ENCODE measurements at places on chromosomes 3 and 15.

- H3K36me3 ChIP-seq = no peaks in the 10 kb centered on the region
- no peak overlapping the region for H3K4me3 ChIP-seq
- no peaks in the 10 kb centered on the region for H3K4me1 ChIP-seq
- no peak for ATAC-seq
- H3K27ac ChIP-seq = no peak overlapping the region
Measured at GRCh38 chr15:41993472-41994170, 21.3 kb upstream of the EHD4 start.

- no peaks in the 10 kb centered on the region for H3K36me3 ChIP-seq
- ATAC-seq = no peak
- no peak overlapping the region for H3K27ac ChIP-seq
- H3K4me1 ChIP-seq = no peaks in the 10 kb centered on the region
- H3K4me3 ChIP-seq = no peak overlapping the region
Measured at GRCh38 chr3:107845380-107846278, 245.2 kb downstream of the CD47 start.

DNA sequence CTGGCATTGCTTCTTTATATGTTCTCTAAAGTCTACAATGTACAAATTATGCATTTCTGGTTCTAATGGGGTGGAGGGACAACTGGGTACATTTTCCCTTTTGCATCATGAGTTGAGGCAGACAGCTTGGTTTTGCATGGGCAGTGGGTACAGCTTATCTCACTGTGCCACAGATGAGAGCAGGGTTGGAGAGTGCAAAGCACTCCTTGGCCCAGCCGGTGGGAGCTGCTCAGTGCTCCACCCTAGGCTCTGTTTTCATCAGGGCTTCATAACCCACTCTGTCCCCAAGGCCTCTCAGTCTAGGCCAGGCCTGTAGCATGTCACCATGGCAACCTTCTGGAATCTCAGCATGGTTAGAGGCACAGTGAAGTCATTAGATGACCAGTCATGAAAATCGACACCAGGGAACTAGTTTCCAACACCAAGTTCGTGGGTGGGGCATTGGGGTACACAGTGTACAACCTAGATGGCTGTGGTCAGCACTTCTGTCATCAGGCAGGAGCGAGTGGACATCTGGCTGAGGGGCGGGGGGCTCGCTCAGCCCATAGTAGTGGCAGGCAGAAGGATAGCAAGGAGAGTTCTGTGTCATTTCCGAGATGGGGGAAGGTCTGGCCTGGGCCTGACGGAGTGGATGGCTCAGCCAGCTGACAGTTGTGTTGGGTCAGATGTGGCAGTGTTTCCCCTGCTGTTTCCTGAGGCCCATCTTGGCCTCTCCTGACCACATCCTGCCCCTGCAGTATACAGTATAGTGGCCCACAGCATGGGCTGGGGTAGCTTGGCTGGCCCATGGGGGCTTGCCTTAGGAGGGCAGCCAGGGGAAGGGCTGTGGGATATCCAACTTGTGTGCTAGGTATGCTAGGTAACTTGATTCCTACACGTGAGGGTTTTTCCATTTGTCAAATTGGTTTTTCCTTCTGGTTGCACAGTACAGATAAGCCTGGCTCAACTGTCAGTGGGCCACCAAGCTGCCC lies 75.7 kb upstream of the PRR23C start:
- no peak overlapping the region for H3K4me3 ChIP-seq
- no peak overlapping the region for H3K27ac ChIP-seq
- H3K27me3 ChIP-seq = no peaks in the 10 kb centered on the region

- no peak overlapping the region for H3K4me3 ChIP-seq
- H3K27ac ChIP-seq = no peak overlapping the region
- no peaks in the 10 kb centered on the region for H3K36me3 ChIP-seq
- no peak for ATAC-seq
- no peaks in the 10 kb centered on the region for H3K4me1 ChIP-seq
Measured at GRCh38 chr3:191631496-191631895, 170.5 kb downstream of the PYDC2 start.

GRCh38 chr3:17810759-17811158 lies 68.3 kb upstream of the TBC1D5 start:
- no peak overlapping the region for H3K4me3 ChIP-seq
- H3K27me3 ChIP-seq = no peaks in the 10 kb centered on the region
- peak overlapping the region; percentile 3 for H3K27ac ChIP-seq
- peaks cover 13% of the 10 kb centered on the region for H3K4me1 ChIP-seq
- ATAC-seq = no peak

- peaks cover 52% of the 10 kb centered on the region for H3K4me1 ChIP-seq
- H3K27me3 ChIP-seq = no peaks in the 10 kb centered on the region
- H3K36me3 ChIP-seq = peaks cover 10% of the 10 kb centered on the region
- no peak overlapping the region for H3K4me3 ChIP-seq
Measured at GRCh38 chr15:31013863-31014607, 22.6 kb upstream of the MTMR10 start.

DNA sequence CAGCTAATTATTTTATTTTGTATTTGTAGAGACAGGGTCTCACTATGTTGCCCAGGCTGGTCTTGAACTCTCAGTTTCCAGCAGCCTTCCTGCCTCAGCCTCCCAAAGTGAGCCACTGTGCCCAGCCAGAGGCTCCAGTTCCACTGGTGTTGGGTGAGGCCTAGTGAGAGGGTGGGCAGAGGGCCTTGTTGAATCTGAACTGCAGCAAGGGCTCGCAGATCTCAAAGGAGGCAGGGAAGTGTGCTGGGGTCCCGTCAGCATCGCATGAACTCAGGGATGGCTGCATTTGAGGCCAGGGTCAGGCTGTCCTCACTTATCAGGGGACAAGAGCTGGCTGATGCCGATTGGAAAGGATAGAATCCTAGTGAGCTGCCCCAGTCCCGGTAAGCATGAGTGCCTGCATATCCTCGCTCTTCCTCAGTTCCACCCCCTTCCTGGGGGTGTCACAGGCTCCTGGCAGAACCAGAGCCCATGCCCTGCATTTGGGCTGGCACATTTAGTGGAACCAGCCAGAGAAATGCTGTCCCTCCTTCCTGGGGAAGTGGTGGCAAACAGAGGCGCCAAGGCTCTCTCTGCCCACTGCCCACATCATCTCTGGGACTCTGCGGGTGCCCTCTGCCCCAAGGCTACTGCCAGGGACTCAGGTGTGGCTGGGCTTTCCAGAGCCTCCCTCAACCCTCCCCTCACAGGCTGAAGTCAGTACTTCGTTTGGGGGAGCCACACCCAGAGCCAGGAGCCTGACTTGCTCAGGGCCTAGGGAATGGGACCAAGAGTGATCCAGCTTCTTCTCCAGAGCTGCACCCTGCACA lies 24.1 kb downstream of the ALS2CL start:
- no peak overlapping the region for H3K27ac ChIP-seq
- H3K4me1 ChIP-seq = no peaks in the 10 kb centered on the region
- peaks cover 20% of the 10 kb centered on the region for H3K27me3 ChIP-seq
- H3K4me3 ChIP-seq = no peak overlapping the region

DNA sequence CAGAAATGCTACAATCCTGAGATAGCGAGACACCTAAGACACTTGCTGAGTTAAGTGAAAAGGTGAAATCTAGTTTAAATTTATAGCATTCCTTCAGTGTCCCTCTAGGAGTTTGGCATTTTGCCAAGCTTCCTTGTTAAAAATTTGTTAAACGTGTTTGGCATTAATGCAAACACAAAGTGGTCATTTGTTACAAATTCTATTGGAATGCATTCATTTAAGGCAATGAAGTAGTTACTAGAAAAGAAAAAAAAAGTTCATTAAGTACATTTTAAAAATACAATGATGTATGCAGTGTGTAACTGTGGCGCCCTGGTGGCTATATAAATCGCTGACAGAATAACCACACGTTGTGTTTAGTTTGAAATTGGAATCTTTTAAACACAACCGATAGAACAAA lies 31.3 kb upstream of the WNT5A start:
- H3K4me1 ChIP-seq = no peaks in the 10 kb centered on the region
- no peak overlapping the region for H3K4me3 ChIP-seq
- H3K36me3 ChIP-seq = no peaks in the 10 kb centered on the region
- no peak for ATAC-seq

DNA sequence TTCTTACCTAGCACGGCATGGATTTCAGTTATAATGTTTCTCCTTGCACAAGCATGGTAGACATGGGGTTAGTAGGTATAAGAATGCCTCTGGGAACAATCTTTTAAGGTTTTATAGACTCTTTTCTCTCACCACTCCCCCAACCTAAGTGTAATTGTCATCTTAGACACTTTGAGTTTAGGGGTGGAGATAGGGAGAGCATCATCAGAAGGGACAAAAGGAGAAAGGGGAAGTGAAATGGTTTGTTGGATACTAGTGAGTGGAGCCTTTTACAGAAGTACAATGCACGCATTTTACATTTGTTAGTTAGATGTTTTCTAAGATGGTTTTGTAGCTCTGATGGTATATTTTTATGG lies 189.2 kb downstream of the TP63 start:
- ATAC-seq = no peak
- H3K27me3 ChIP-seq = no peaks in the 10 kb centered on the region
- H3K4me3 ChIP-seq = no peak overlapping the region
- H3K36me3 ChIP-seq = no peaks in the 10 kb centered on the region
- H3K4me1 ChIP-seq = no peaks in the 10 kb centered on the region
- H3K27ac ChIP-seq = no peak overlapping the region

DNA sequence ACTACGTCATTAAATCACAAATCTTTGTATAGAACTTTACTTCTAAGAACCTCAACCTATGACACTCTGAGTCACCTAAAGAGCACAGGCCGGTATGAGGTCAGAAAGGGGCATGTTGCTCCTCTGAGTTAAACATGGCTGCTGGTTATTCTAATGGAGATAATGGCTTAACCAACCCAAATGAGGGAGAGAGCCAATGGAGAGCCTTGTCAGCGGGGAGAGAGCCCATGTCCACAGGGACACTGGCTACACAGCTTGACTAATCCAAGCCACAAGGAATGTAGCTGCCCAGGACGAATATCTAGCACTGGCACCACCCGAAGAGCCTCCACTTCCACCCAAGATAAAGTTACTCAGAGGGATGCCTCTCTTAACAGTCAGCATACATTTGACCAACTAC lies 77.0 kb upstream of the STAC start:
- no peaks in the 10 kb centered on the region for H3K27me3 ChIP-seq
- no peaks in the 10 kb centered on the region for H3K36me3 ChIP-seq
- no peak overlapping the region for H3K4me3 ChIP-seq
- H3K4me1 ChIP-seq = no peaks in the 10 kb centered on the region
- H3K27ac ChIP-seq = no peak overlapping the region
- no peak for ATAC-seq

GRCh38 chr15:33680336-33680735 lies 288.0 kb upstream of the CHRM5 start:
- no peak for ATAC-seq
- no peaks in the 10 kb centered on the region for H3K4me1 ChIP-seq
- peaks cover 52% of the 10 kb centered on the region for H3K27me3 ChIP-seq
